8988T (cell line): ENCODE measurements at places on chromosomes 1 and 21.

GRCh38 chr1:21874328-21874727 is 62.3 kb downstream of the LDLRAD2 start:
- no peak for DNase-seq

DNA sequence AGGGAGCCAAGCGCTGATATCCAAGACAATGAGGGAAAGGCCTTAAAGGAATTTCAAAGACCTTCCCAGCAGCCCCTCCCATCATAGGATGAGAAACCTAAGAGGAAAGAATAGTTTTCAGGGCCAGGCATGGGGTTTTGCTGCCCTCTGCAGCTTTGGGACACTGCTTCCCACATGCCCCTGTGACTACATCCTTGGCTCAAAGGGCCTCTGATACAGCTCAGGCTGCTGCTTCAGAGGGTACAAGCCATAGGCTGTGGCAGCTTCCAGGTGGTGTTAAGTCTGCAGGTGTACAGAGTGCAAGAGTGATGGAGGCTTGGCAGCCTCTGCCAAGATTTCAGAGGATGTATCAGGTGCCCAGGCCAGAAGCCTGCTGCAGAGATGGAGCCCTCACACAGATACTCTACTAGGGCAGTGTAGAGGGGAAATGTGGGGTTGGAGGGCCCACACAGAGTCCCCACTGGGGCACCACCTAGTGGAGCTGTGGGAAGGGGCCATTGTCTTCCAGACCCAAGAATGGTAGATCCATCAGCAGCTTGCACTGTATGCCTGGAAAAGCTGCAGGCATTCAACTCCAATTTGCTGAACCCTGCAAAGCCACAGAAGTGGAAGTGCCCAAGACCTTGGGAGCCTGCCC is 125.8 kb downstream of the SLC45A1 start:
- DNase-seq: no peak

DNA sequence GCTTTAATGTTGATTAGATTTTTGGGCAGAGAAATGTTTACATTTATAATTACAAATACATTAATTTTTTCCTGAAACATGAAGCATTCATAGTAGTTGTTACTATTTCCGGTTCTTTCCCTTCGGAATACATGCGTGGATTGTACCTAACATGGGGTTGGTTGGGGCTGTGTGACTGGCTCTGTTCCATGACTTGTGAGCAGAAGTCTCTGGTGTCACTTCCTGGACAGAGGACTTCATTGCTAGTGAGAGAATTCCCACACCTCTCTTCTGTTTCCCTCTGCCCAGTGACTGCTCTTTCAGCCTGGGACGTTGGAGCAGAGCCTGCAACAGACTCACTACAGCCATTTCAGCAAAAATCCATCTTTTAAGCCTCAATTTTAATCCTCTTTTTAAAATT is 231.4 kb downstream of the GRIK1 start:
- DNase-seq: no peak

DNA sequence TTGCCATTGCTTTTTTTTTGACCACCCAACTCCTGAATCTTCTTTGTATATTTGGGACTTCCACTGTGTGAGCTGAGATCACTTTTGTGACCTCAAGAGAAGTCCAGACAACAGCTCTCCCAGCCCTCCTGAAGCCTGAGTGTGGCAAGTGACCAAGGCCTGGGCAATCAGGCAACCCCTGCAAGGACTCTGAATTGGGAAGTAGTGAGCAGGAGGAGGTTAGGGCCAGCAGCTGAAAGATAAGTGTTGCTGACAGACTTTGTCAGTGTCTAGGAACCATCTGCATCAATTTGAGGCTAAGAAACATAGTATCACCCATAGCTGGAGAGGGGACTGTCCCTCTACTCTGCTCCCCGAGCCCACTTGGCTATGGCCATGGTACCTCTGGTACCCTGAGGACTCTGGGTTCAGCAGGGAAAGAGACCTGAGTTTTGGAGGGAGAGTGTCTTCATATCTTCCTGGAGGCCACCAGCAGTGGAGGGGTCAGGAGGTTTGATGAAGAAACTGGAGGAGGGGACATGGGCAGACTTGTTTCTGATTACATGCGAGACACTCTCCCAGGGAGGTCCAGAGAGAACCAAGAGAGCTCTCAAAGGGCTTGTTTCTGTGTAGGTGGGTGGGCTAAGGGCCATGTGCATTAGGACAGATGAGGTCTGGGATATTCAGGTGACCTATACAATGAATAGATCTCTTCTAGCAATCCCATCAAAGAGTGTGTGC is 147.0 kb upstream of the DNAH14 start:
- DNase-seq: no peak
